ENCODE measurements at places on chromosomes 7 and 10.

- DNase-seq: peak; percentile 60
- H3K27ac ChIP-seq: peak overlapping the region; percentile 82
- no peaks in the 10 kb centered on the region for H3K36me3 ChIP-seq
- H3K27me3 ChIP-seq: no peaks in the 10 kb centered on the region
- peaks cover 6% of the 10 kb centered on the region for H3K4me1 ChIP-seq
These were observed 59.2 kb downstream of the HK1 start for GRCh38 chr10:69337296-69338132.

DNA sequence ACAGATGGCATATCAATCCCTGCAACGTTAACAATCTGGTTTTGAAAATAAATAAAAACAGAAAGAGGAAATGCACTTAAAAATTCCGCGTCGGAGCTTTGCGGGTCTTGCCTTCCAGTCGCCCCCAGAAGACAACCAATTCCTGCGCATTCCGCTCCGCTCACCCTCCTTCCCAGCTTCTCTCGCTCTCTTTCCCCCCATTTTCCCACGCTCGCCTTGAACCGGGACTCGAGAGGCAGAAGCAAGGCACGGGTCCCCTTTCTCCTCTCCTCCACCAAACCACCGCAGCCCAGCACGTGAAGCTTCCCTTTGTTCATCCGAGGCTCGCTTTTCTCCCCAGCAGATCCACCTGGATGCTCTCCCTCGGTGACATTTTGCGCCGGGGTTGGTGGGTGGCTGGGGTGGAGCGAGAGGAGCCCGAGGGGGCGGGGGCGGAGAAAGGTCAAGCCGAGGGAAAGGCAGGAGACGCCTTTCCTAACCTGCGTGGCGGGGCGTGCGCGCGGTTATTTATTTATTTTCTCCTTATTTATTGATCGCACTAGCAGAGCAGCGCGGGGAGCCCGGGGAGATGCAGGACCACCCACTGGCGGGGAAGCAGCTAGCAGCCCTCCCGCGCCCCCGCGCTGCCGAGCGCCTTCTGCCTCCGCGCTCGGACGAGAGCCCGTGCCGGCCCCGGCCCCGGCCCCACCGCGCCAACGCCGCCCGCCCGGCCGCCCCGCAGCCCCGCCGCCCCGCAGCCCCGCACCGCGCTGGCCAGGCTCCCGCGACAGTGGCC, at the start of gene KCND2:
TSS of gene KCND2 (plus strand) at position 475 of the 775 bp plus-strand sequence.
- H3K4me3 ChIP-seq: peak within 1 kb of the TSS; percentile 80
- H3K4me1 ChIP-seq: no peaks in the 10 kb centered on the region
- H3K36me3 ChIP-seq: no peaks in the 10 kb centered on the region

DNA sequence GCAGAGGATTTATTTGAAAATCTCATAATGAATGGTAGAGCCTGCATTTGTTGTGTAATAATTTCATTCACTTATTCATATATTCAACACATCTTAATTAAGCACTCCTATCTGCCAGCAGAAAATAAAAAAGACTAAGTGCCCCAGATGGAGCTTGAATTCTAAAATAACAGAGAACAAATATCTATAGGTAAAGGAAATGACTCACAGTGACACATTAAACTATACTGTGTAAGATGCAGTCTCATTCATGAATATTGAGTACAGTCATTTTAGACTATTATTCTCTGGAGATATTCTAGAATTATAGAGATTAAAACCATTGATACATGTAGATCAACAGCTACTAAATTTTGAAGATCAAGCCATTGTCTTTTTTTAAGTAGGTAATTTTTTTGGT, 72.1 kb downstream of the PTPRZ1 start:
- no peaks in the 10 kb centered on the region for H3K27me3 ChIP-seq
- H3K27ac ChIP-seq: no peak overlapping the region
- DNase-seq: no peak
- H3K4me3 ChIP-seq: no peak overlapping the region

DNA sequence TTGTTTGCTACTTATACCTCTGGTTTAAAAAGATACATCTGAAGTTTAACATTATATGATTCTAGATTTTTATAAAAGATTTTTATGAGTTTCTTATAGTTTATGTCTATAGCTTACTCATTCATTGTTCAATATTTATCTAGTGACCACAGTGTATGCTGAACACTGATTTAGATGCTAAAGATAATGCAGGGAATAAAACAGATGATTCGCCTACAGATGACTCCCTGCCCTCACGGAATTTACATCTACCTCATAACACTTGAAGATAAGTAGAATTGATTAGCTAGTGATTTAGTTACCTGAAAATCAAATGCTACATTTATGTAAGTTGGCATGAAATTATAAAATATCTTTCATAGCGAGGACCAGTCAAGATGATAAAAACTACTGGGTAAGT, 105.8 kb downstream of the HIPK2 start:
- no peak for DNase-seq
- no peak overlapping the region for H3K4me3 ChIP-seq
- H3K27me3 ChIP-seq: no peaks in the 10 kb centered on the region
- H3K36me3 ChIP-seq: peaks cover 24% of the 10 kb centered on the region
- peaks cover 4% of the 10 kb centered on the region for H3K4me1 ChIP-seq
- no peak overlapping the region for H3K27ac ChIP-seq

GRCh38 chr10:111107846-111108245, 31.0 kb downstream of the ADRA2A start:
- no peak overlapping the region for H3K27ac ChIP-seq
- H3K4me1 ChIP-seq: no peaks in the 10 kb centered on the region
- no peaks in the 10 kb centered on the region for H3K36me3 ChIP-seq
- no peak for DNase-seq
- H3K4me3 ChIP-seq: no peak overlapping the region

DNA sequence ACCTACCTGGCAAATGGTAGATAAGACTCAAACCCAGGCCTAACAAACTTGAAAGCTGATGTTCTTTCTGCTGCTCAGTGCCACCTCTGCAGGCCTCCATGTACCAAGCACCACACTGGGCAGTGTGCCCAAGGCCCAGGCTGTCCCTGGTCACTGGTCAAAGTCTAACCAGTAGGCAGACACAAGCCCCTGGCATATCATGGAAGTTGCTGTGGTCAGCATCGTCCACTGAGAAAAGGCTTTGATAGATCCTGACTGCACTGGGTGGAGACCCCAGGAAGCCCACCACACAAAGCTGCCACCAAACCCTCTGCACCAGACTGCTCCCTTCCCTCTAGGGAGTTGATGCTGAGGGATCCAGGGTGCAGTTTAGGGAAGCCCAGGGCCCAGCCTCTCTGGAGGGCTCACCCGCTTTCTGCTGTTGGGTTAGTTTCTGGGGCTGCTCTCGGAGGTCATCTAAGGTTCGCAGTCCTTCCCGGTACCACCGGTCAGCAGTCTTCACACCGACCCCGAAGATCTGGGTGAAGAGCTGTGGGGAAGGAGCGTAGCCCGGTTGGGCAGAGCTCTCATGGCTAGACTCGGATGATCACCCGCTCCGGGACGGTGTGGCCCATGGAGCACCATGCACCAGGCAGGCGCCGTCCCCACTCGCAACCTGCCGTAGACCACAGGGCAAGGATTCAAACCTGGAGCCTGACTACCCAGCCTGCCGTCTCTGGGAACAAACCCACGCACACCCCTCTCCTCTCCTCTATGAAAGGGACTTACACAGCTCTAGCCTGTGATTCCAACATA, 6.0 kb downstream of the POLM start:
- H3K36me3 ChIP-seq: peaks cover 33% of the 10 kb centered on the region
- no peaks in the 10 kb centered on the region for H3K27me3 ChIP-seq
- H3K27ac ChIP-seq: no peak overlapping the region
- DNase-seq: no peak

DNA sequence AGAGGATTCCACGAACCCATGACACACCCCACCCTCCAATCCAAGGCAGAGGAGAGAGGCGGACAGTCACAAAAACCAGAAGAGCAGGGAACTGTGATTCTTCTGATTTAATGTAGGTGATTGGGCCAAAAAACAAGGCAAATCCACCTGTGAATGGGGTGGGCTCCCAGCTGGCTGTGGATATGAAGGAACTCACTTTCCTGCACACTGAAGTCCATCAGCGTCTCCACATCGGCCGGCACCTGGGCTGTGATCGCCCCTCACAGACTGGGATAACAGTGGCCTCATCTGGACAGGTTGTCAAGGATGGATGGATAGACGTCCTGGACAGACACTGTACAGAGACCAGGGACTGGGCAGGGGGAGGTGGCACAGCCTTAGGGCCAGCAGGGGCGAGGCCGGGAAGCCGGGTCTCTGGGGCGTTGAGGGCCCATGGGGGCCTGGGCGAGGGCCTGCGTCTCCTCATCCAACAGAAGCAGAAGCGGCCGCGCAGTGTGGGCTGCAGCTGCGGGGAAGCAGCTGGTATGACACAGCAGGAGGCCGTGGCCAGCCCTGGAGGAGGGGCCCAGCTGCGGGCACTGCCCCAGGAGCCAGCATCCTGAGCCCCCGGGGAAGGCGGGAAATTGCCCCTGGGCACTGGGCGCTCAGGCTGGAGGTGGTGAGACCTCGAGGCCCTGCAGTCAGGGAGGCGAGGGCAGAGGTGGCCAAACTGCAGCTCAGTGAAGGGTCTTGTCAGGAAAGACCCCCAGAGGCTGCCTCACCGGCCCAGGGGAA, 54.2 kb downstream of the DIP2C start:
- H3K4me1 ChIP-seq: no peaks in the 10 kb centered on the region
- H3K27me3 ChIP-seq: no peaks in the 10 kb centered on the region
- no peak for DNase-seq
- H3K4me3 ChIP-seq: no peak overlapping the region
- no peak overlapping the region for H3K27ac ChIP-seq

- H3K27me3 ChIP-seq: no peaks in the 10 kb centered on the region
- no peak overlapping the region for H3K27ac ChIP-seq
- no peak overlapping the region for H3K4me3 ChIP-seq
These were observed 102.2 kb downstream of the CELF2 start for GRCh38 chr10:11119843-11120242.

DNA sequence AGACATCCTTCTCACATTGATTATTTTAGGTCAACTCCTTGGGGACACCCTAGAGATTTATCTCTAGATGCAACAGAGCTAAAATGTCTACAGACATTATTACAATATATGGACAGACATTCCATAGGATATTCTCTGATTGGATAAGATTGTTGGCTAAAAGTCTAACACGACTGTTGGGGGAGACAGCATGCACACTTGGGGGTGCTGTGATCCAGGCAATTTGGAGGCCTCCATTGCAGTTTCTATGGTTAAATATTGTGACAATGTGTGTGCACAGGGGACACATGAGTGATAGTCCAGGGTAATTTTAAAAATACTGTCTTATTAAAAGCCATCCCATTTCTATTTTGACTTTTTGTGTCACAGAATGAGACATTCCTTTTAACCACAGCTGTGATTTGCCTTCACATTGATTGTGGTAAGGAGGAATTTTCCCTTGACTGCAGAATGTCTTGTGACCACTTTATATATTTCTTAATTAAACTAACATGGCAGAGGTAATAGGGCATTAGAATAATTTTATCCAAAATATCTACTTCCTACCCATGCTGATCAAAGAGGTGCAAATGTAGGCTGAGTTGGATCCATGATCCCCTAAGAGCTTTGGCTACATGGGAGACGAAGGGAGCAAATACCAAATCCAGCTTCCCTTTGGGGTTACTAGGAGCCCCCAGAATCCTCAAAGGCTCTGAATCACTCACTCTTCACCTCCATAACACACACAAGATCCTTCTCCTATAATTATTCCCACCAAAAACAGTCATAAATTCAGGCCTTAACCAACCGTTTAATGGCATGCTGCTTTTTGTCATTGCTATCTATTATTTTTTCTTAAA, 7.3 kb downstream of the TFPI2 start:
- H3K4me1 ChIP-seq: no peaks in the 10 kb centered on the region
- H3K27ac ChIP-seq: no peak overlapping the region
- no peak for DNase-seq

DNA sequence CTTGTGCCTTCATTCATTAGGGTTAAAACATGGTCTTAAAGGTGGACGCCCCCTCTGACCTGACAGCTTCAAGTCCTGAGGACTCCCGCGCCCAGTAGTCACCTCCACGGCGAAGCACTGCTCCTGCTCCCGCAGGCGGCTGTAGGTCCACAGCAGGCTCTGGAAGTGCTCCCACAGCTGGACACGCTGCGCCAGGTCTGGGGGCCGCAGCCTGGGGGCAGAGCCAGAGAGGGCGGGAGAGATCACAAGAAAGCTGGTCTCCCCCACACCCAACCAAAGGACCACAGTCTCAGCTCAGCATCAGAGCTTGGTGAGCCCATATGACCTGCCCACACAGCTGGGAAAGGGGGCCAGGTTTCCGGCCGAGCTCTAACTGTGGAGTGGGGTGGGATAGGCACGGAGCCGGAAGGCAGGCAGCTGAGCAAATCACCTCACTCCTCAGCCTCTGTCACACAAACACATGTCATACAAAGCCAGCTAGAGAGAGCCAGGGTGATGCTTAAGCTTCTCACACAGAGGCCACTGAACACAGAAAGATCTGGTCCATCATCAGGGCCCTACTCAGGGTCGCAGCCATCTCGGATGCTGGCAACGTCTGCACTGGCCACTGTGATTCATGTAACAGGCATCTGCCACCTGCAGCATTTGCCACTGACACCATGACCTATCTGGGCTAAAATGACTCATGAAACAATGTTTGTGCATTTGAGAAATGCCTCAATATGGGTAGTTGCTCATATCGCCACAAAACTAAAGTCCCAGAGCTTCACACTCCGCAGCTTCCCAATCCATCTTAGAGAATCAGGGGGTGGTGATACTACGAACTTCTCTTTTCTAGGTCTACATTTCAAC, 12.6 kb downstream of the HPS1 start:
- H3K36me3 ChIP-seq: peaks cover 66% of the 10 kb centered on the region
- no peak for DNase-seq
- H3K4me1 ChIP-seq: no peaks in the 10 kb centered on the region
- H3K4me3 ChIP-seq: no peak overlapping the region
- no peak overlapping the region for H3K27ac ChIP-seq
- no peaks in the 10 kb centered on the region for H3K27me3 ChIP-seq

GRCh38 chr10:82544377-82544776, 669.4 kb downstream of the NRG3 start:
- no peaks in the 10 kb centered on the region for H3K36me3 ChIP-seq
- DNase-seq: no peak
- H3K4me3 ChIP-seq: no peak overlapping the region
- no peaks in the 10 kb centered on the region for H3K27me3 ChIP-seq
- H3K27ac ChIP-seq: no peak overlapping the region
- H3K4me1 ChIP-seq: peaks cover 8% of the 10 kb centered on the region
